Astrocyte (in vitro differentiated cells and primary cell): ENCODE measurements at places on chromosomes 12 and 14. TPM values are rescaled to one million over a fixed set of nuclear protein-coding genes. Genes with fewer than 3 reads are reported as not detected.
A peak's percentile ranks its signal among the peaks of the same experiment; 100 is the strongest.

The TMPRSS12 gene
- total RNA-seq = not detected in 2 replicates

- no peaks in the 10 kb centered on the region for H3K36me3 ChIP-seq
- DNase-seq = no peak
- H3K27me3 ChIP-seq = no peaks in the 10 kb centered on the region
- H3K27ac ChIP-seq = no peak overlapping the region
- H3K4me1 ChIP-seq = no peaks in the 10 kb centered on the region
Measured at GRCh38 chr14:53060046-53060445, 93.1 kb downstream of the DDHD1 start.

DNA sequence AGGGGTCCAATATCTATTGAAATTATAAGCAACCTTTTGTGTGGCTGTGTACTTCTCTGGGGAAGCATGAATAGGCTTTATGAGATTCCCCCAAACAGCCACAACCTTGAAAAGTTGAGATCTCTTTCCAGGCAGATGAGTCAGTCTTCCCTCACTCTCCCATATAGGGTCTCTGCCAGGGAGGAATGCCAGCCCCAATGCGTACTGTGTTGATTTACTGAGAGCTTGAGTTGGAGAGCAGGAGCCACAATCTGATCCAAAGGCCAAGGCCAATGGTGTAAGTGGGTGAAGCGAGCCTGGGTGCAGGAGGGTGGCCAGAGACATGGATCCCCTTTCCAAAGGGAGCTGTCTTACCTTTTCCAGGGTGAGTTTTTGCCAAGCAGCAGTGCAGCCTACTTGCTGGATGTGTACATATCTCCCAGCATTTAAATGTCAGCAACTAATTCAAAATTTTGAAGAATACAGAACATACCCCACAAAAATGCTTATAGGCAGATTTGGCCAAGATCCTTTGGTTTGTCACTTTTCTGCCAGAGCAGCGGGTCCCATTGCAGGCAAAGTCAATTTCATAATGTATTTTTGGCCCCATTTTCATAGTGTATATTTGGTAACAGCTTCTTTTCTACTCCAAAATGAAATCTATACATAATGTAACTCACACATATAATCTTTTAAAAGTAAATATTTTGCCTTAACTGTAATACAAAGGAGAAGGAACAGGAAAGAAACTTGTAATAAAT is 88.2 kb downstream of the TBC1D30 start:
- no peak overlapping the region for H3K27ac ChIP-seq
- H3K36me3 ChIP-seq = no peaks in the 10 kb centered on the region
- DNase-seq = peak; percentile 25
- H3K27me3 ChIP-seq = peaks cover 10% of the 10 kb centered on the region

GRCh38 chr12:106863189-106863588 is 88.7 kb downstream of the RIC8B start:
- no peaks in the 10 kb centered on the region for H3K27me3 ChIP-seq
- H3K36me3 ChIP-seq = peaks cover 4% of the 10 kb centered on the region
- peaks cover 5% of the 10 kb centered on the region for H3K4me1 ChIP-seq
- H3K27ac ChIP-seq = no peak overlapping the region
- no peak for DNase-seq
